Fibroblast of skin of left quadriceps (primary cell): ENCODE measurements at places on chromosomes 1 and 21.

DNA sequence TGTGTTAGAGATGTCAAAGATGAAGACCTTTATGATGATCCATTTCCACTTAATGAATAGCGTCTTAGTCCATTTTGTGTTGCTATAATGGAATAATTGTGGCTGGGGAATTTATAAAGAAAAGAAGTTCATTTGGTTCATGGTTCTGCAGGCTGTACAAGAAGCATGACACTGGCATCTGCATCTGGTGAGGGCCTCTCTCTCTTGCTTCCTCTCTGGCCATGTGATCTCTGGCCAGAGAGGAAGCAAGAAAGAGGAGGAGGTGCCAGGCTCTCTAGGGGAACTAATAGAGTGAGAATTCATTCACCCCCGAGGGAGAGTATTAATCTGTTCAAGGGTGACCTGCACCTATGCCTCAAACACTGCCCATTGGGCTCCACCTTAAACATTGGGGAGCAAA is 242.8 kb downstream of the DISC1 start:
- DNase-seq: no peak

- no peak for DNase-seq
These were observed 51.7 kb upstream of the EDEM3 start for GRCh38 chr1:184806296-184806721.

GRCh38 chr21:42421018-42421793 is 17.5 kb downstream of the UBASH3A start:
- DNase-seq: no peak

DNA sequence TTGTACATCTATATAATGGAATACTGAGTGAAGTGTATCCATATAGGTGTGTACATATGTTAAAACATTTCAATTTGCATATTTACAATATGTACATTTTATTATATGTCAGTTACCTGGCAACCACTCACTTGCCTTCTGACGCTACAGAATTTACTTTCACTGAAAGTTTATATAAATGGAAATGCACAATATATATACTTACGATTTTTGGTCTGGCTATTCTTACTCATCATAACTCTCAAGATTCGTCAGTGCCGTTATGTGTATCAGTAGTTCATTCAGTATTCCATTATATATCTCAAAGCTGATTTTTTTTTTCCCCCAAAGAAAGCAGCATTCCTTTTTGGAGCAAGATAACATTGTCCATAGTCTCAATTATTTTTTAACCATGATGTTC is 138.2 kb downstream of the PCBP3 start:
- DNase-seq: no peak

DNA sequence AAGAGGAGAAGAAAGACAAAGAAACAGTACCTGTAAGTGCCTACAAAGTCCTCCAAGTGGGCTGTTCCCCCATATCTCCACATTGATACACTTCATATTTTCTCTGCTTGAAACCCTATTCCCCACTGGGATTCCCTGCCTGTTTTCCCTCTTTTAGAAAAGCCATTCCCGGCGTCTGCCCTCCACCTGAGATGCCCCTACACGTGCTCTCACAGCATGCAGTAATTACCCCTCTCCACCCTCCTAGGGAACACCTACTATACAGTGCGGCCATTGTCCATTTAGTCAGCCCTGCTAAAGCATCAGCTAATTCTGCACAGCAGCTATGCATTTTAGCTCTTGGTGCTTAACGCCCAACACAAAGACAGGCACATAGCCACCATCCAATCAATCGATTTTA is 135.7 kb upstream of the TIAM1 start:
- no peak for DNase-seq

DNA sequence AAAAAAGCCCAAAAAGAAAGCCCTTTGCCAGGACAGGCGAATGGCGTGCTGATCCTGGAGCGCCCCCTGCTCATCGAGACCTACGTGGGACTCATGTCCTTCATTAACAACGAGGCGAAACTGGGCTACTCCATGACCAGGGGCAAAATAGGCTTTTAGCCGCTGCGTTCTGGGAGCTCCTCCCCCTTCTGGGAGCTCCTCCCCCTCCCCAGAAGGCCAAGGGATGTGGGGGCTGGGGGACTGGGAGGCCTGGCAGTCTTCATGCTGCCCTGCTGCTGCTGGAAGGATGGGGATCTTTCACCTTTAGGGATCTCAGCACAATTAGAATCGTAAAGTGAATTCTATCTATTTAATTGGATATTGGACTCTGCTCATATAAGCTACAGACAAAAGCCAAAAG is 3.6 kb downstream of the TPRG1L start:
- DNase-seq: no peak

GRCh38 chr1:45008516-45008915 is 2.6 kb downstream of the HECTD3 start:
- no peak for DNase-seq

- no peak for DNase-seq
These were observed 10.0 kb downstream of the RNF187 start for GRCh38 chr1:228497206-228497605.

- no peak for DNase-seq
These were observed 51.0 kb downstream of the CASQ2 start for GRCh38 chr1:115717541-115717940.

GRCh38 chr1:208256091-208256490 is 11.9 kb upstream of the PLXNA2 start:
- no peak for DNase-seq

- DNase-seq: no peak
These were observed 207.4 kb downstream of the PDE4B start for GRCh38 chr1:66000033-66000637.

GRCh38 chr1:96259399-96259798 is 462.2 kb upstream of the PTBP2 start:
- no peak for DNase-seq

GRCh38 chr1:46153732-46154131 is 21.2 kb upstream of the TSPAN1 start:
- DNase-seq: no peak
